ENCODE measurements at places on chromosomes 2 and 18. TPM values are rescaled to one million over a fixed set of nuclear protein-coding genes. Genes with fewer than 3 reads are reported as not detected.

DNA sequence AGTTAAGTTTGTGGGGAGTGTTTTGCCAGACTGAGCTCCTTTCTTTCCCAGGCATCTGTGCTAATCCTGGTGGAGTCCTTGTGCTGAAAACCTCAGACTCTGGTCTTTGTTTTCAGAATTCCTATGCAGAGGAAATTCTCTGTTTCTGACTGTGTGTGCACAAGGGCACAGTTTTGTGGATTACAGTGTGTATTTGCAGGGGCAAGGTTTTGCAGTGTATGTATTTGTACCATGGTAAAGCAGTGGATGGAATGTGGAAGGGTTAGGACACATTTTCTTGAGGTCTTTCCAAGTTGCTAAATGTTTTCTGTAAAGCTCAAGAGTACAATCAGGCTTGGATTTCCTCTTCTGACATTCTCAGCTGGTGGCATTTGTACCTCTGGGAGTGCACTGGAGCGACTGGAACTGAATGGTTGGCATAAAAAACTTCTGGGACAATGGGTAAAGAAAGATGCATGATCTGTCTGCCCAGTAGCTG is 139.5 kb upstream of the RND3 start:
- DNase-seq, result no peak

Gene PRKAG3
- total RNA-seq, result 0.09 TPM

- no peak for DNase-seq
Measured at GRCh38 chr2:120350801-120351320, 4.9 kb downstream of the INHBB start.

DNA sequence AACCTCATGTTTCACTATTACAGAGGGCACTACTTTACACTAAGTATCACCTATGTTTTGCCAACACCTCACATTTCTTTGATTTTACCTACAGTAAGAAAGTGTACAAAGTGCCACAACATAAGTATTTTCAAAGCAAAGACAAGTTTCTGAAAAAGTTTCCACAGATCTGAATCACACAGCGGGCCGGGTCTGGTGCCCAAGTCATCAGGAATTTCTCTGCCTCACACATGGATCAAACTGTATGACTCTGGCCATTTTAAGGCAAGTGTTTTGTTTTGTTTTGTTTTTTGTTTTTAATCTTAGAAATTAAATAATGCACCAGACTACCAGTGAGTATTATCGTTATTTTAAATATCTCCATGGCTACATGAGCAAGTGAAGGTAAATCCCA is 73.4 kb downstream of the ZNF516 start:
- DNase-seq, result no peak

GRCh38 chr2:11631462-11631861 is 38.5 kb downstream of the NTSR2 start:
- DNase-seq, result no peak

DNA sequence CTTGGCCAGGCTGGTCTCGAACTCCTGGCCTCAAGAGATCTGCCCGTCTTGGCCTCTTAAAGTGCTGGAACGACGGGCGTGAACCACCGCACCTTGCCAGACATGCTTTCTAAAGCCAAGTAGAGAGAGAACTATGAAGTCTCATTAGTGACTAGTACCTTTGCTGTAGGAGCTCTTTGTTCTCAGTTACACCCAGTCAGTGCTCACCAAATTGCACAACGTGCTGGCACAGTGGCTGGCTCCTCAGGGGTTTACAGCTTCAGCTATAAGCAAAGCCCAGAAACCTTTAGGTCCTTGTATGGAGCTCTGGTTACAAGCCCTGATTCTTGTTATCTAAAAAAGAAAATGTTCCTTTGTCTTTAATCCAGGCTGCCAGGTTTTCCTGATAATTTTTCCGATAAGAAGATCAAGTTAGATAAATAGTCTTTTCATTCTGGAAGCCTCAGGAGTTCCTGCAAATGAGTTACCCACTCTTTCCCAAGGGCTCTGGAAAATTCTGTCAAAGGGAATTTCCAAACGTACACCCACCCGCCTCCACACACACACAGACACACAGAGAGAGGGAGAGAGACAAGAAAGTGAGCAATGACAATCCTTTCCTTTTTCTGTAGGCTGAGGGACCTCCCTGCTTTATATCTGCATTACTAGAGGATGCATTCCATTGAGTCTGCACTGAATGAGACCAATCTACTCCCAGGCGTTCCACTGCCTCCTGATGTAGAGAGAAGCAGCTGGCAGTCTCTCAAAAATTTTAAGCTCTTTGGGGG is 100.2 kb upstream of the CSRNP3 start:
- DNase-seq, result no peak

DNA sequence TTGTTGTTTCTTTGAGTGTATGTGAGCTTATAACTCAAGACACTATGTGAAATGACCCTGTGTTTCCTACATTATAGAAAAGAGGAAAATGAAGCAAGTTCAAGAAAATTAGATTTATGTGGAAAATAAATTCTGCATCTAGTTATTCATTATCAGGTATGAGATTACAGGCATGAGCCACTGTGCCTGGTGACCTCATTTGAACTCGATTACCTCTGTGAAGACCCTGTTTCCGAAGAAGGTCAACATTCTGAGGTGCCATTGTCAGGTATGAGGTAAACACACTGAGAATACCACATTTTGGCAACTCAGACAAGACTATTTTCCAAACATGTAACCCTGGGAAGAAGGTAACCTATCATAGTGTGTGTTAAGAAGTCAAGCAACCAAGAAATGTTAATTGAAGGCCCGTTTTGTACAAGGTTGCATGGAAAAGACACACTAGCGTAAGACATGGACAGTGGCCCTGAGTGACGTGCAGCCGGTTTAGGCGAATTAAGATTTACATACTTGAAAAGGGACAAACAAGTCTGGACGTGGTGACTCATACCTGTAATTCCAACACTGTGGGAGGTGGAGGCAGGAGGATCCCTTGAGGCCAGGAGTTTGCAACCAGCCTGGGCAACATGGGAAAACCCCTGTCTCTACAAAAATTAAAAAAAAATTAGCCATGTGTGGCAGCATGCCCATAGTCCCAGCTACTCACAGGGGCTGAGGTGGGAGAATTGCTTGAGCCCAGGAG is 186.6 kb downstream of the NEDD4L start:
- no peak for DNase-seq

GRCh38 chr2:15979051-15979758 is 38.9 kb downstream of the MYCN start:
- DNase-seq, result no peak

GRCh38 chr2:28676152-28676835 is 75.3 kb upstream of the PPP1CB start:
- DNase-seq, result no peak

DNA sequence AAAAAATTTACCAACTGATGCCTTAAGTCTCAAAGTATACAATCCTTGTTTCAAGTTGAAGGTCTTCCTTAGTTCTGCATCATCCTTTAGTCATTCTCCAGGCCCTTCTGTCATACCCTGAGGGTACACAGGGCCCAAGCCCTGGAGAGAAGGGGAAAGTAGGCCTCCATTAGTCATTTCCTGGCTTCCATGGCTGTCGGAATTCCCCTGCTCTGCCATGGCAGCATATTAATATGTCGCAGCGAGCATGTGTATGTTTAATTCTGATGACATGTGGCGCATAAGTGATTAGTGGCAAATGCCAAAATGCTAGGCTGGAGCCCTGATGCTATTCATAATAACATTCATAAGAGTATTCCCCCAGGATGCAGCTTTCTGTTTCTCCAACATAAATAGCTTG is 22.1 kb downstream of the GPR39 start:
- no peak for DNase-seq

GRCh38 chr2:96665083-96665569 is 22.6 kb downstream of the FER1L5 start:
- DNase-seq, result no peak

GRCh38 chr18:54860941-54861340 is 32.7 kb downstream of the RAB27B start:
- DNase-seq, result no peak

Gene ITPRIPL1
- 0.79 TPM for total RNA-seq

All from heart right ventricle (tissue), 16 donors.